ENCODE measurements at places on chromosomes 16 and 17.

DNA sequence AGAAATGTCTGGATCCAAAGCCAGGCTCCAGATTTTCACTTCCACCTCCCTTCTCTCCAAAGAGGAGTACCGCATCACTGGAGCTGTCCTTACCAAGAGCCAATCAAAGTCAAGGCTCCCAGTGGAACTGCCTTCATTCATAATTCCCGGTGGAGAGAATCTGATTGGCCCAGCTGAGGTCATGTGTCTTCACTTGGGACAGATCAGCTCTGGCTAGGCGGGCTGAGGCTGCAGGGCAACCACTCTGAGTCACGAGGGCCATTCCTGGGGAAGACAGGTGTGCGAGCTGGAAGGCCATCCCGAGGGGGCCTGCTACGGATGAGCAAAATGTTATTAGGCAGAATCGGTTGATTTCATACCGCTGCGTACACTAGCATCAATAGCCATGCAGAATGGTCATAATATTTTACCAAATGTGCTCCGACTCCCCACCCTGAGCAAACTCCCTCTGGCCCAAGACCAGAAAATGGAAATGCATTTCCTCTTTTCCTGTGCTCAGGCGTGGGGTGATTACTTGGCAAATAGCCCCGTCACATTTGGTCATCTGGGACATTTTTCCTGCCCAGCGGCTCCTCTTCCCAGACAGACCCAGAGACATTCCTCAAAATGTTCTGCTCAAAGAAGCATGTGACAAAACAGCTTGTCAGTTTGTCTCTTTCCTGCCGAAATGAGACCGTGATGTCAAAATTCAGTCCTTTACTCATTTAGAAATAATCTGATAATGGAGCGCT lies 111.1 kb downstream of the AIPL1 start:
- no peak for DNase-seq

GRCh38 chr17:80208050-80208449 lies 12.1 kb downstream of the SGSH start:
- no peak for DNase-seq

- no peak for DNase-seq
These were observed 15.3 kb downstream of the HSD11B2 start for GRCh38 chr16:67445913-67446907.

DNA sequence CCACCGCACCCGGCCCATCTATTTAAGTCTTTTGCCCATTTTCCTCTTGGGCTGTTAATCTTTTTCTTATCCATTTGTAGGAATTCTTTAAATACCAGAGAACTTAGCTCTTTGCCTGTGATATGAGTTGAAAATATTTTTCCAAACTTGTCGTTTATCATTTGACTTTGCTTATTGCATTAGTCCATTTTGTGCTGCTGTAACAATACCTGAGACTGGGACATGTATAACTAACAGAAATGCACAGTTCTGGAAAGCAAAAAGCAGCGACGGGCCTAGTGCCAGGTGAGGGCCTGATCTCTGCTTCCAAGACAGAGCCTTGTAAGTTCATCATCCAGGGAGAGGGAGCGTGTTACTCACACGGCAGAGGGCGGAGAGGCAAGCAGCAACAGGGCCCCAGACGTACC lies 25.6 kb upstream of the BHLHA9 start:
- DNase-seq = no peak

DNA sequence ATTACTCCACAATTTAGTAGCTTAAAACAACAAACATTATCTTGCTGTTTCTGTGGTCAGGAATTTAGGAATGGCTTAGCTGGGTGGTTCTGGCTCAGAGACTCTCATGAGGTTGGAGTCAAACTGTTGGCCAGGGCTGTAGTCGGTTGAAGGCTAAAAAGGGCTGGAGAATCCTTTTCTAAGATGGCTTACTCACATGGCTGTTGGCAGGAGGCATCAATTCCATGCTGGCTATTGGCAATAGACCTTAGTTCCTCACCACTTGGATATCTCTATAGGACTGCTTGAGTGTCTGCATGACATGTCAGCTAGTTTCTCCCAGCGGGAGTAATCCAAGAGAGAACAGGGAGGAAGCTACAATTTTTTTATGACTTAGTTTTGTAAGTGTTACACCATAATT lies 6.6 kb upstream of the EFCAB13 start:
- DNase-seq = no peak

DNA sequence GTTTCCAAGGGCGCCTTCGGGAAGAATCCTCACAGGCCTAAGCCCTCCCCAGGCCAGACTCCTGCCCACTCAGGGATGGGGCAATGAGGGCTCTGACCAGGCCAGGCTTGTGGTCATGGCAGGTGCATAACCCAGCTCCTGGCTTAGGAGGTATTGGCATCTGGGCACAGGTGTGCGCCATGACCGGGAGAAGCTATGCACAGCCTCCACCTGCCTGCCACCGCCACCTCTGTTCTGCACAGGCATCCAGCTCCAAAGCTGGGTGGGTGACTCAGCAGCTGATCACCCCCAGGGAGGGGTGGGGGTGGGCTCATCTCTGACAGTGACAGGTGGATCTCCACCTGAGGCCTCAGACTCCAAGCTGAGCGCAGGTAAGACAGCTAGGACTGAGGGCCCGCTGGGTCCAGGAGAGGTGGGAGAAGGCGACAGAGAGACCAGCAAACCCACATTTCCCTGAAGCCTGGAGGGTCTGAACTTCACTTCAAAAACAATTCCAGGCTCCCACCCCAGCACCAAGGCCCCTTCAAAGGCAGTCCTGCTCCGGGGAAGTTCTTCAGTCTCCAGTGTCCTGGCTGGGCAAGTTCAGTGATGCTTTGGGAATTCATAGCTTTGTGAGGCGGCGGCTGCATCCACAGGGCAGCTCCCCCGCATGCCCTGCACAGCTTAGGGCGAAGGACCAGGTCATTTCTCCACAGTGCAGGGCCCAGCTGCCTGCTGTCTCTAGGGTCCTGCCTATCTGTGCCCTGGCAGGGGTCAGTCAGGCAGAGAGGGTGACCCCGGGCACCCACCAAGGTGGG lies 121.6 kb upstream of the SMURF2 start:
- DNase-seq = peak; percentile 29

- DNase-seq = no peak
These were observed 12.7 kb downstream of the NUP85 start for GRCh38 chr17:75218131-75218530.

DNA sequence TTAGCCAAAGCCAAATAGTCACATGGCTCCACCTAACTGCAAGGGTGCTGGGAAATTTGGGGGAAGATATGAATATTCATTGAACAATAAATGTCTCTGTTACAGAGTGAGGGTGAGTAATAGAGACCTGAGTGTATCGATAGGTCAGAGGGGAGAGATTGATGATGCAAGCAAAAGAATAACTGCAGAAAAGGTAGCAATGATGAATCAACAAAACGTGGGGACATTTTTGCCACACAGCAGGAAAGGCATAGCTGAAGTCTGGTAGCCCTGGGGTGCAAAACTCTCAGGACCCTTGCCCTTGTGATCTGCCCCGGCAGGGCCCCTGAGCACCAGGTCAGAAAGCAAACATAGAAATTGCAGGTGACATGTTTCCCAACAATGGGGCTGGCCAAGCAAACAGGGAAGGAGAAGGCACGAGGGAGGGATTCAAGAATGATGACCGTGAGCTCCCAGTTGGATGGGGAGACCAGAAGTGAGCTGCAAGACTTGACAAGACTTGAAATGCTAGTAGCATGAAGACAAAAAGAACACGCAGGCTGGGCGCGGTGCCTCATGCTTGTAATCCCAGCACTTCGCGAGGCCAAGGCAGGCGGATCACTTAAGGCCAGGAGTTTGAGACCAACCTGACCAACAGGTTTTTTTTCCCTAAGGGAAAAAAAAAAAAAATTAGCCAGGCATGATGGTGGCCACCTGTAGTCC lies 12.7 kb upstream of the HERPUD1 start:
- no peak for DNase-seq

- DNase-seq = no peak
These were observed 428 bp upstream of the SALL1 start for GRCh38 chr16:51151435-51151960.

DNA sequence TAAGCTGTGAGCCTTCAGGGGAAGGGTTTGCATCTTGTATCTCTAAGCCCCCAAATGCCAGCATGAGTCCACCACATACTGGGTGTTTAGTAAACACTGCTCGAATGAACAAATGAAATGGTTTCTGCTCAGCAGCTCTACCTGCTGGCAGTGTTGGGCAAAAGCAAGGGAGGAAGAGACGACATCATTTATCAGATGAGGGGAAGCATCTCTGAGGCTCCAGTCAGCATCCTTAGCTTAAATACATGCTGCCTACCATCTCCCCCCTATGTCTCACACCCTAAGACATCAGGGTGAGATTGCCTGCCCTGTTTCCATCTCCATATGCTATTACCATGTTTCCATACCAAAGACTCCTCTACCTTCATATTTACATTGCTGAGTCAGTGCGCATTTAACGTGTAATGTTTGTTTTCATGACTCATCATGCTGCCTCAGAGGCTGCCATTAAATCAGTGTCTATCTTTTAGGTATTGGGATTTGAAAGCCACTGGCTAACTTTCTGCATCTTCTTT lies 379.8 kb downstream of the UTP18 start:
- DNase-seq = no peak

DNA sequence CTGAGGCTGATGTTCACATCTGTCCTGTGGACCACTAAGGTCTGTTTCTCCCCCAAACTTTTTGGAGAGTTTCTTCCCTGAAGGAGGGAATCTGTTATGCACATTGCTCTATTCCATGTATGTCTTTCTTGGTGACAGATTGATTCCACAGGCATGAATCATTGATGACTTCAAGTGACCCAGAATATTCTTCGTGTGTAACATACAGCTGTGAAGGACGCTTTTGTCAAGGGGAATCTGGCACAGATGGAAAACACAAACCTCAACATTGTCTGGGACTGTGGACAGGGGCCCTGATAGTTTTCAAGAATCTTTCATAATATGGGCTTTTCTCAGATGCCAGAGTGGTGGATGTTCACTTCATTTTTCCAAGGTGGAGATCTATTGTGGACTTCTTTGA lies 223.1 kb upstream of the MAF start:
- DNase-seq = no peak

DNA sequence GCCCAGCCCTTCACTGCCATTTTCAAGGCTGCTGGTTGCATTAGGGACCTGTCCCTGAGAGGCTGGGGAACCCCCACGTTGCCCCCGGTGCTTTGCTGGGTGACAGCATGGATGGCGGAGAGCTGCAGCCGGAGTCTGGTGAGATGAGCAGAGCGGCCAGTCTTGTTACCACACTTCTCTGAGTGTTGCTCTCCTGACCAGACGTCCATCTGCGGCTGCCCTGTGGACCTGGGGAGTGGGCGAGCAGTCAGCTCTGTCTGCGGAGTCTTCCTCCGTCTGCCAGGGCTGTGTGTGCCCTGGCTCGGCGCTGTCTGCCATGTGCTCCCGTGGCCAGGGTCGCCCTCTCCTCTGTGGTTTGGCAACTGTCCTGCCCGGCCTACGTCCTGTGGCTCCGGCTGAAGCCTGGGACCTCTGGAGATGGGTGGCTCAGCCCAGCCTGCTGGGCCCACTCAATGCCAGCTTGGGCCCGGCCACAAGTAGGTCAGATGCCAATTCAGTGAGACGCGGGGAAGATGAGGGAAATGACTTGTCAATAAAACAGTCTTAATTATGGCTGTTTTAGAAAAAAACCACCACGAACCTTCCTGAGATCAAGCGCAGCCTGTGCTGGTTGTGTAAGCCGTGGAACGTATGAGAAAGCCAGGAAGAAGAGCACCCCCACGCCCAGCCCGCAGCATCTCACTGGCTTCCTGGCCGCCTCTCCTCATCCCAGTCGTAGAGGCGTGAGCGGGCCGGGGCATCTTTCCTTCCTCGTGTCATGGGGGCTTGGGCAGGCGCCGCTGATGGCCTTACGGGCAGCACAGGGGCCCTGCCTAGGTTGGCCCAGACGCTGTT lies 7.9 kb downstream of the KCTD5 start:
- DNase-seq = no peak

DNA sequence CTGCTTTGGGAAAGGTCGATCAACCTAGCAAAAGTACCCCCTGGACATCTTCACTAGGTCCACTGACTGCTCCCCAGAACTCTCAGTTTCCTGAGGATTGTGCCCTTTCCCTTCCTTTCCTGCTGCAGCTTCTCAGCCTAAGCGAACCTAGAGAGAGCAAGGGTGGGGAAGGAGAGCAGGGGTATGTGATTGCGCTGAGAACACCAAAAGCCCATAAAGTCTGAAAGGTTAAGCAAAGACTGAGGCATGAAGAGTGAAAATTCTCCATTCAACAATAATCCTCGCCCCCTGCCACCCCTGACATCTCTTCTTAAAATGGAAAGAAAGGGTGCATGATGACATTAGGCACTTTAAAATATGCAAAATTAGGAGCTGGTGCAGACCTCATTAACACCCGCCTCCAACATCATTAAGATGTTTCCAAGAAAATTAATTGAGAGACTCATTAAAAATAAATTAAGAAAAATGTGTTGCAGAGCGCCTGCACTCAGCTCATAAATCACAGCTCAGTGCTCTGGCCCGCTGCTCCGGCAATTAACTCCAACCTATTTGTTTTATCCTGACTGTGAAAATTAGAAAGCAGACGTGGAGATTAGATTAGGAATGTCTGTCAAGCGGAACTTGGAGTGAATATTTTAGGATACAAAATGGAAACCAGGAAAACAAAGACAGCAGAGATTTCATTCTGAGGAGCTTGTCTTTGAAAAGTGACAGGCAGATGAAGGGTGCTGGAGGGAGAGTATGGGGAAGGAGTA lies 49.1 kb upstream of the PMFBP1 start:
- DNase-seq = no peak

DNA sequence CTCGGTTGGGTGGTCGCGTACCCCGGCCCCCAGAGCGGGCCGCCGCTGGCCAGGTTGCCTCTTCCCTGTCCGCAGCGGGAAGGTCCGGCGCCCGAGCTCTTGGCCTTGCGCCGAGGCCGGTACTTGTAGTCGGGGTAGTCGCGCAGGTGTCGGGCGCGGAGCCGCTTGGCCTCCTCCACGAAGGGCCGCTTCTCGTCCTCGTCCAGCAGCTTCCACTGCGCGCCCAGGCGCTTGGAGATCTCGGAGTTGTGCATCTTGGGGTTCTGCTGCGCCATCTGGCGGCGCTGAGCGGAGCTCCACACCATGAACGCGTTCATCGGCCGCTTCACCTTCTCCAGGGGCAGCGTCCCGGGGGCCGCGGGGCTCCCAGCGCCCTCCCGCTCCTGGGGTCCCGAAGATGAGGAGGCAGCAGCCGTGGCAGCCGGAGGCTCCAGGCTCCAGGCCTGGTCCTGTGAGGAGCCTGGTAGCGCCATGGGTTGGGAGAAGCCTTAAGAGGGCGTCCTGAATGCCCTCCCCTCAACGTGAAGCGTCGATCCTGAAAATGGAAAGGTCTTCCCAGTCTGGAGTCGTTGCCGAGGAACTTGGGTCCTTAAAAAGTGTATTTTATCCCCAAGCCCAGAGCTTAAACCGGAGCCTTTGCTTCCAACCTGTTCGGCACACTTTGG lies 558 bp downstream of the SOX15 start:
- DNase-seq = peak; percentile 81

All from activated naive CD8-positive, alpha-beta T cell treated with anti-CD3 and anti-CD28 coated beads, Interleukin-2, amount 10 ng/mL, durations not matched to agents 7 days and 5 days (primary cell).